ENCODE measurements at places on chromosomes 2 and 18.

DNA sequence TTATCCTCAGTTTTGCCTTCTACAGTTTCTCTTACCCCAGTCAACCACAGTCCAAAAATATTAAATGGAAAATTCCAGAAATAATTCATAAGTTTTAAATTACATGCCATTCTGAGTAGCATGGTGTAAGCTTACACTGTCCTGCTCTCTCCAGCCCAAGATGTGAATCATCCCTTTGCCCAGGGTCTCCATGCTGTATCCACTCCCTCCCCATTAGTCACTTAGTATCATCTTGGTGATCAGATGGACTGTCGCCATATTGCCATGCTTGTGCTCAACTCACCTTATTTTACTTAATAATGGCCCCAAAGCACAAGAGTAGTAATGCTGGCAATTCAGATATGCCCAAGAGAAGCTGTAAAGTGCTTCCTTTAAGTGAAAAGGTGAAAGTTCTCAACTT, 18.5 kb upstream of the CCNT2 start:
- no peak for DNase-seq

- DNase-seq: no peak
Observed at GRCh38 chr18:79491081-79491551, 95.4 kb downstream of the NFATC1 start.

- DNase-seq: no peak
Observed at GRCh38 chr2:42156721-42157120, 12.4 kb upstream of the EML4 start.

DNA sequence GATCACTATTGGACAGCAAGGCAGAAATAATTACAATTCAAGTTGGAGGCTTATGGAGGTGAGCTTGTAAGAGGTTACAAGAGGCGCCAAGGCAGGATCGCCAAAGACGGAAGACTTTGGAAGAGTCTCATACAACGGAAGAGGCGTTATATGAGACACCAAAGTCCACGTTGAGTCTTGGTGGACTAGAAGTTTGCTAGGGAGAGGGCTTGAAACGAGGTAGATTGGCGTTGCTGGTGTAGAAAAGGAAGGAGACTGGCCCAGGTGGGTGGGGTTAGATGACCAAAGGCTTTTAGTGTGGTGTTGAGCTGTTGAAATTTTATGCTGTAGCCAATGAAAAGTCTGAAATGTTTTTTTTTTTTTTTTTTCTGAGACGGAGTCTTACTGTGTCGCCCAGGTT, 1.4 kb downstream of the MSH2 start:
- DNase-seq: no peak

DNA sequence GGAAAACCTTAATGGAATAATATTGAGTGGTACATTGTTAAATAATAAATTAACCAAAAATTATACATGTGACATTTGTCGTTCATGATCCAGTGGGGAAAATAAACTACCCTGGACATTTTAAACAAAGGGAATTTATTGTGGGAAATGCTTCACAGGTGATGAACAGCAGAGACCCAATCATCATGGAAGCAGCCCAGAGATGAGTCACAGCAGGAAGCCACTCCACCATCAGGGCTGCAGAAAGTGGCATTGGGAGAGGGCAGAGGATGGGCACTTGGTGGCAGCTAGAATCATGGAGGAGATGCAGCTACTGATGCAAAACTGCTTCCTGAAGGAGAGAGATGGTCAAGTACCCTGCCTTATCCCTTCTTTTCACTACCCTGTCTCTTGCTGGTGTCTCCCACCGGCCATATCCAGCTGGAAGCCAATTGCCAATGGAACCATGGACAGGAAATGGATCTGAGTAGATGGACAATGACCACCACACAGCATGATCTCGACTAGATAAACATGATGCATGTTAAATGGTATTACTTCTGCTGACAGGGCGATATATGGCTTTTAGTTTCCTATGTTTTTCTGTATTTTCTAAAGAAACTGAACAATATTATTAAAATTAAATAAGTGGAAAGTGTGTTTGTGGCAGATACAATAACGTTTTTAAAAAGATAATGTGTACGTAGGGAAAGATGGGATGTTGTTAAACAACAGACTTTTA, 139.8 kb downstream of the RPIA start:
- DNase-seq: no peak

DNA sequence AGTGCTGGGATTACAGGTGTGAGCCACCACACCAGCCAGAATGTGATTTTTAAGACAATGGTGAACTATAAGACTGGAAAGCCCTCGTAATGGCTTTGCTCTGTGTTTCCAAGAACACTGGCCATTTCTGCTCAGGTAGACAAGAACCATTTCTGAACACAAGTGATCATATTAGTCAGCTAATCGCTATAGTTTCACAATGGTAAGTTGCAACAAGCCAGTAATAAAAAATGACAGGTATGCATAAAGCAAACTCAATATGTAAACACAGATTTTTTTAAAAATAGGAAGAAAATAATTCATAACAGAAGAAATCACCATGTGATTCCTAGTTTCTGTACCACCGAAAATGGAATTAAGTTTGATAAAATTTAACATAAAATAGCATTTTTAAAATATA, 166.5 kb downstream of the THADA start:
- no peak for DNase-seq

DNA sequence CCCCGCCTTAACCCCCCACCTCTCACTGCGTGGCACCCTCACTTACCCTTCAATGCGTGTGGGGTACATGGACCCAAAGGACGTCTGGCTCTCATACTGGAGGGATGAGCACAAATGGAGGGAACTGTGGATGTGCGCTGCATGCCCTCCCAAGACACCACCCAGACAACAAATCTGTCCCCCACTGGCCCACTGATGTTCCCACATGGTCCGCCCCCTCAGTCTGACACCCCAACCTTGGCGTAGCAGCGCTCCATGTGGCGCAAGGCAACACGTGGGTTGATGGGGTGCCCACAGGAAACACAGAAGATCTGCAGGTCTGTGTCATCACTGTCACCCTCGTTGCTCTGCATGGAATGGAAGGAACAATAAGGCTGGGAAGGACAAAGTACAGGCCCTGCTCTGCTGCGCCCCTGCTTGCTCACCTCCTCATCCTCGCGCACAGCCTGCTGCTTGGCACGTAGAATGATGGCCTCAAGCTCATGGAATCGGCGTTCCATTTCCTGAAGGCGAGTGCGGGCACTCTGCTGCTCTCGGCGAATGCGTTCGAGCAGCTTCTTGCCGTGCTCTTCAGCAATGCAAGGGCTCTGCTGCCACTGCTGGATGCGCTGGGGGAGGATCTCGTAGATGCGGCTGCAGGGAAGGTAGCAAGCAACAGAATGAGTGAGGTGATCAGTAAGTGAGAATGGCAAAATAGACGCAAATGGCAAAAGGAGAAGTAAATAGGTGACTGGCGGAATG, 2.3 kb upstream of the MBD1 start:
- DNase-seq: no peak

- no peak for DNase-seq
Observed at GRCh38 chr2:36570416-36570815, 27.6 kb downstream of the FEZ2 start.

GRCh38 chr2:145975406-145975805, 1455.5 kb upstream of the ZEB2 start:
- no peak for DNase-seq

DNA sequence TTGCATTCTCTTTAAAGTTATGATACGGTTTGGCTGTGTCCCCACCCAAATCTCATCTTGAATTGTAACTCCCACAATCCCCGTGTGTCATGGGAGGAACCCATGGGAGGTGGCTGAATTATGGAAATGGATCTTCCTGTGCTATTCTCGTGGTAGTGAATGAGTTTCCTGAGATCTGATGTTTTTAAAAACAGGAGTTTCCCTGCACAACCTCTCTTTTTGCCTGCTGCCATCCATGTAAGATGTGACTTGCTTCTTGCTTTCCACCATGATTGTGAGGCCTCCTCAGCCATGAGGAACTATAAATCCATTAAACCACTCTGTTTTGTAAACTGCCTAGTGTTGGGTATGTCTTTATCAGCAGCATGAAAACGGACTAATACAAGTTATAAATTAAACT, 37.5 kb upstream of the SESTD1 start:
- DNase-seq: no peak

GRCh38 chr18:79394534-79395307, 1.0 kb upstream of the NFATC1 start:
- DNase-seq: no peak

- no peak for DNase-seq
Observed at GRCh38 chr2:12506846-12507245, 209.9 kb upstream of the TRIB2 start.

DNA sequence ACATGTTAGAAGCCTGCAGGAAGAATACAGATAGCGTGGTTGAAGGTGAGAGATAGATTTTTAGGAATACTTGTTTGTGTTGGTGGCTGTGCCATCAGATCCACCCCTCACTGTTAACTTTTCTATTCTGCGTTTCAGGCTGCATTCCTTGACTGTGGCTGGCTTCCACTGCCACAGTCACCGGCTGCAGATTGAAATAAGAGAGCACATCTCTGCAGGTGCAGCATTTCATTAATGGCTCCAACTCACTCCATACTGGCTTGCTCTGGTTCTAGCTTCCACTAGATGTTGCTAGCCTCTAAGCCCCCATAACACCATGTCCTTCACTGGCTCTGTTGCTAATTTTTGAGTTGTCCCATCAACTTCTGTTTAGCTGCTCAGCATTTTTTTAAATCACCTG, 286.5 kb downstream of the CPS1 start:
- no peak for DNase-seq

GRCh38 chr2:73266061-73266901, 18.0 kb downstream of the FBXO41 start:
- no peak for DNase-seq

GRCh38 chr2:15720561-15721307, 129.1 kb downstream of the DDX1 start:
- no peak for DNase-seq

DNA sequence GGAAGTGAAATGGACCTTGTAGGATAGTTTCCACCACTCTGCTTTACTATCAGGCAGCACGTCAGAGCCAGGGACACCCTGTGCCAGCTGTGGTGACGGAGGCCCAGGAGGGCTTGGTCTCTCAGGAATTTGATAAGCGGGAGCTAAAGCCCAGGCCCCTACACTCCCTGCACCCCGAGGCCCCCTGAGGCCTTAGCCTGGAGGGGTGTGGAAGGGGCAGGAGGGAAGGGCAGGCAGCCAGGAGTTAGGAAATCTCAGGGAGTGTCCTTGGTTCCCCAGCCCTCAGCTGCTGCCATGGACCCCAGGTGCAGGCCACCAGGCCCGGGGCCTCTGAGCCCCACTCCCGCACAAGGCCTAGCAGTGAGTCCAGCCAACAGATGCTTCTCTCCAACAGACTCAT, 38.2 kb downstream of the PDIA6 start:
- no peak for DNase-seq

DNA sequence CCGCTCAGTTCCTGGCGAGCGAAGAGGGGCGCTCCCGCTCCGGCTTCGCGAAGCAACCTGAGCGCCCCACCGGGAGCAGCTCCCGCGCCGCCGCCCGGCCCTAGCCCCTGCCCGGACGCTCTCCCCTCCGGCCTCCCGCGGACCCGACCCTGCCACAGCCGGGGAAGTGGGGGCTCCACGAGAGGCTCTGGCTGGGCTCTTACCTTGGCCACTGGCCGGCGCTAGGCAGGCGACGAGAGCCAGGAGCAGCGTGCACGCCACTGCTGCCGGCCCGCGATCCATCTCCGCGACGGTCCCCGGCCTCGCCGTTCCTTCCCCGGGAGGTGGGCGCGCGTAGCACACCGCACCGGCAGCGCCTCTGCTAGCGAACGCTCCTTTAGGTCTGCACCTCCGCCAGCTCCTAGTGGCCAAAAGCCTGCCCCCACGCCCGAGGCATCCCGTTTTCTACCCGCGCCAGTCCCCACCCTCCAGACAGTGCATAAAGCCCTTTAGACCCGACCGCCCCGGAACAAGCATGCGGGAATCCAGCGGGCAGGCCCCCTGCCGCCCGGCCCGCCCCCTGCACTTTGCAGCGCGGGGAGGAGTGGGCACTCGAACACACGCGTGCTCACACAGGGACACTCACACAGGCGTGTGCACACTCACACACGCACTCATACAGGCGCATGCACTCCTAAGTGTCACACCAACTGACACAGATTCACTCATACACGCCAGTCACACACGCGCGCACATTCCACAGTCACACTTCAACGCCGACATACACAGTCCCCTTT, at the start of gene LRP2:
Gene LRP2, minus strand, starts transcription at position 417 of the 776 bp plus-strand sequence. Its CDS starts 135 bp downstream, at position 282.
- DNase-seq: no peak

DNA sequence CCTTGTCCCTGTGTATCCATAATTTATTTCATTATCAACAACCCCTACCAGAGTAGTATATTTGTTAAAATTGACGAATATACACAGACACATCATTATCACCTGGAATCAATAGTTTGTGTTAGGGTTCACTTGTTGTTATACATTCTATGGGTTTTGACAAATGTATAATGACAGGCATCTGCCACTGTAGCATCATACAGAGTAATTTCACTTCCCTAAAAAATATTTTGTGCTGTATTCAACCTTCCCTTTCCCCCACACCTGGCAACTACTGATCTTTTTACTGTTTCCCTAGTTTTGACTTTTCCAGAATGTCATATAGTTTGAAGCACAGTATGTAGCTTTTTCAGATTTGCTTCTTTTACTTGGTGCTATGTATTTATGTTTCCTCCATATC, 132.0 kb downstream of the ZNF804A start:
- no peak for DNase-seq

- no peak for DNase-seq
Observed at GRCh38 chr2:176427549-176427948, 158.3 kb downstream of the MTX2 start.
